ENCODE measurements at places on chromosomes 16 and 17.

DNA sequence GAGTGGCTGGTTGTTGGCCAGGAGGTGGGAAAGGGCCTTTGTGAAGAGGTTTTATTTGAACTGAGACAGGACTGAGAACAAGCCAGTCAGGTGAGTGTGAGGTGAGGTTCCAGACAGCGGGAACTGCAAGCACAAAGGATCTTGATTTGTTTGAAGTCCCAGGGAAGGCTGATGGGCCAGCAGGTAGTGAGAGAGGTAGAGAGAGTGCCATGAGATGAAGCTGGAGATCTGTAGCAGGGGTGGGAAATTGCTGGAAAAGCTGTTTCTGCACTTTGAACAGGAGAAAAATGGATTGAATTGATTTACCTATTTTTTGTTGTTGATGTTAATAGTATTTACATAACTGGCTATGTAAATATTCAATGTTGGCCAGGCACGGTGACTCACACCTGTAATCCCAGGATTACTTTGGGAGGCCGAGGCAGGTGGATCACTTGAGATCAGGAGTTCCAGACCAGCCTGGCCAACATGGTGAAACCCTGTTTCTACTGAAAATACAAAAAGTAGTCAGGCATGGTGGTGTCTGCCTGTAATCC lies 7.7 kb upstream of the DCTPP1 start:
- no peak for DNase-seq

DNA sequence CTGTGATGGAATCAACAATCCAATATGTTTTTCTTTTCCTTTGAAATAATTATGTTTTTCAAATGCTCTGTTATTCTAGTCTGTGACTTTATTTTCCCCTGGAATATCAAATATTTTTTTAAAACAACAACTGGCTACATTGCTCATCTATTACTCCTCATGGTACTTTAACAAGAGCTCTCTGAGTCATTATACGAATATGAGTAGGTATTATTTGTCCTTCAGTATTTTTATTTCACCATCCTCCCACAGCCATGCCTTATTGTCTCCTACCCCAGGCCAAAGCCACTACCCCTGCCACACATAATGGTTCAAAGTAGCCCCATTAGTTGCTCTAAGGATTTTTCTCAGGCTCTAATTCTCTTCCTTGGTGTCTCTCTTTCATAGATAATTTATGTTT lies 1572.3 kb downstream of the CDH8 start:
- no peak for DNase-seq

GRCh38 chr17:47696717-47697642 lies 3.0 kb downstream of the TBKBP1 start:
- DNase-seq = no peak

DNA sequence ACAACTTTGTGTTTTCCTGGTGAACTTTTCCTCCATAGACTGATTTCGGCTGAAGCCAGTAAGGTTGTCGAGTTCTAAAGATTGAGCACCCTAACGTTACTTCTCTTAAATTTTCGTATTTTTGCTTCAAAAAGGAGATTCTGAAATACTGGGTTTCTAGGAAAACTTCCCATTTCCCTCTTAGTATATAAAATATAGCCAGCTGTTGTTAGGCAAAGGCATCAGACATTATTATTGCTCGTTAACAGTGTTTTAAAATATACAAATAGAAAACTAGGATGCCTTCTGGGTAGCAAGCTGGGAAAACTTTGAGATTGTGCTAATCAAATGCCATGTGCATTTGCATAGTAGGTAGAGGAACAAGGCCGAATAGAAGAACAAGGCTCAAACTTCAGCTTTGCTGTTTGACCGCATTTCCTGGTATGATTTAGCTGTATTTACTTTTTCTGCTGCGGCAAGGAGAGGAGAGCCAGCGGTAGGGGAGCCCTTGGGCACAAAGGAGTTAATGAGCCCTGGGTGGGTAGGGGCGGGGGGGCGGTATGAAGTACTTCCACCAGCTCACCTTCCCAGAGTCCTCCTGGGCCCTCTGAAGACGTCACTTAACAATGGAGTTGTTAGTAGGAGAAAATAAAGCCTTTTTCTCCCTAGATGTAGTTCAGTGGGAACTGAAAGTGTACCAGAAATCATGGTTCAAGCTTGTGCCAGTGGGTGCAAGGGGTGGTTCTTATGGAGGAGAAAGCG lies 151.9 kb downstream of the MSI2 start:
- no peak for DNase-seq

- no peak for DNase-seq
Observed at GRCh38 chr16:12252616-12253015, 276.1 kb downstream of the SNX29 start.

GRCh38 chr17:58371300-58371950 lies 19.4 kb upstream of the SUPT4H1 start:
- DNase-seq = no peak

- DNase-seq = no peak
Observed at GRCh38 chr17:2436316-2436905, 35.6 kb upstream of the MNT start.

GRCh38 chr16:70778901-70779309 lies 22.1 kb downstream of the VAC14 start:
- peak; percentile 81 for DNase-seq

DNA sequence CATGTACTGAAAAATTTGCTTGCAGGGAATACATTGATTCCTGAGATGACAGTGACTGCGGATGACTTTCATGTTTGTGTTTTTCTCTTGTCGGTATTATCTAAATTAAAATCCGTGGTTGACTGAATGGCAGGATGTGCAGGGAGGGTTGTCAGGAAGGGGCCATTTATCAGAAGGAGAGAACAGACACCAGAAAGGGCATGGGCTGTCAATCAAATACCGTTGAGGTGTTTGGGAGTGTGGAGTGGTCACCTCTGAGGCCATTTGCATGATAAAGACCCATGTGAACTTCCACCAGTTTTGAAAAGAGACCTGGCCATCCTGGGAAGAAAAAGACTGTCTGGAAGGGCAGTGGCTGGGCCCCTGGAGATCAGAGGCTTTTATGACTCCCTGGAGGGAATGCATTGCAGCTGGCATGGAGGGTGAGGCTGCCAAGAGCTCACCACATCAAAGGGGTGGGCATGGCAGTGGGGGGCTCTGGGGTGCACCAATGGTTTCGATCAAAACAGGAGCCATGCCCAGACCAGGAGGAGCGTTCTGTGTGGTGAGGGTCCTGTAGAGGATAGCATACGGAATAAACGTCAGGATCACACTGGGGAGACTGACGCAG lies 67.1 kb downstream of the CYLD start:
- DNase-seq = no peak

GRCh38 chr17:74040291-74040690 lies 163.2 kb upstream of the RPL38 start:
- DNase-seq = no peak

- DNase-seq = no peak
Observed at GRCh38 chr16:68117884-68118283, 32.7 kb downstream of the NFATC3 start.

DNA sequence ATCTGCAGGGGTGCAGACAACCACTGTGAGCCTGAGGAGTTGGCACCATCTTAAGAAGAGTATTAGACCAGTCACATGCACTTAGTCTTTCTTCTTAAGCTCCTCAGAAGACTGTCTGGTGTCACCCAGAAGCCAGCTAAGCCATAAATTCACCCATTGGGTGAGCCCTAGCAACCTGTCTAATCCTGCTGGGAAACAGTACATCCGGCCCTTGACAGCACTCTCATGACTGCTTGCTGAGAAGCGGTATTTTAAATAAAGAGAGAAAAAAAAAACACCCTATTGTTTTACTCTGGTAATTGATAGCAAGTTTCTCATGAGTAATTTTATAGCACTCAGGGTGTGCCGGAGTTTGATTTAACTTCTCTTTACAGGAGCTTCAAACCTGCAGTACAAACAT lies 134.7 kb downstream of the SOX9 start:
- no peak for DNase-seq

GRCh38 chr17:36742267-36743000 lies 141.1 kb downstream of the MRM1 start:
- DNase-seq = no peak

Data from HCT116 (cell line).